ENCODE measurements at places on chromosomes 1 and 21.

DNA sequence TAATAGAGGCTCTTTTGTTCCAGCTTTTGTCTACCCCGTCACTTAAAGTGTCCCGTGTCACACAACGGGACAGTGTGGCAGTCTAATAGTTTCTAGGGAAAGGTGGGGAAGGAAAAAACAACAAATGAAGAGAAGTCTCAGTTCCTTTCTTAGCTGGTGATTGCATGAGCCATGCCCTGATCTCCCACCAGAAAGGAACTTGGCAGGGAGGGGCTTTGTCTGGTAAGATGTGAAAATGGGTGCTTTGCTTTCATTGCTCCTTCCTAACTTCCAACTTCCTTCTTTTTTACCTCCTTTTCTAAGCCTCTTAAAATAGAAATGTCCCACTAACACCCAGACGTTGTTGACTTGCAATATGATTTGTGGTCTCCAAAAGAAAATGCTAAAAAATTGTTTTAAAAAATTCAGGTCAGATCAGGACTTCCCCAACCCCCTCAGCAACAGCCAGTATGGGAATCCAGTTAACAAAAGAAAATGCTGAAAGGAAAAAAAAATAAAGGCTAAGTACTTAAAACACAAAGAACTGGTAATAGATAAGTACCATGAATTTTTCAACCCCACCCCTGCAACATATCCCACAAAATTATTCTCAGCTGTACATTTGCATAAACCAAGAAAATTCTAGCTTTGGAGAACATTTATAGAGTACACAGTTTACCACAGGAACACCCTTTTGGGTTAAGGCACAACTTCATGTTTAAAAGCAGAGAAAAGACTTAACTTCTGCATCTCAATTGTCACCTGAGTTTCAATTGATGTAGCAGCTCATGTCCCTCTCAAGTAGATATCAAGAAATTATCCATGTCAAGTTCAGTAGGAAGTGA, 106.2 kb downstream of the NIBAN1 start:
- no peak for DNase-seq

DNA sequence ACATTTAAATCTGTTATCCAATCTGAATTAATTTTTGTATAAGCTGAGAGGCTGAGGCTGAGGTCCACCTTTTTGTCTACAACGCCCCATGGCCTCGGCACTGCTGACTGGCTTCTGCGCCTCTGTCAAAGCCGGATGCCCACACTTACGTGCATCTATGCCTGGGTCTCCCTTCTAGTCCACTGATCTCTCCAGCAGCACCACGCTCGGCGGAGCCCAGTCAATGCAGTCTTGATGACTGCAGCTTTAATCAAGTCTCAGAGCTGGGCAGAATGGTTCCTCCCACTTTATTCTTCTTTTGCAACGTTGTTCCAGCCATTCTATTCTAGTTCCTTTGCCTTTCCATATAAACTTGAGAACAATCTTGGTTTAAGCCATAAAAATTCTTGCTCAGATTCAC, 9.4 kb downstream of the PRDM15 start:
- no peak for DNase-seq

GRCh38 chr1:41411229-41411628, 50.0 kb downstream of the FOXO6 start:
- DNase-seq, result peak; percentile 86

DNA sequence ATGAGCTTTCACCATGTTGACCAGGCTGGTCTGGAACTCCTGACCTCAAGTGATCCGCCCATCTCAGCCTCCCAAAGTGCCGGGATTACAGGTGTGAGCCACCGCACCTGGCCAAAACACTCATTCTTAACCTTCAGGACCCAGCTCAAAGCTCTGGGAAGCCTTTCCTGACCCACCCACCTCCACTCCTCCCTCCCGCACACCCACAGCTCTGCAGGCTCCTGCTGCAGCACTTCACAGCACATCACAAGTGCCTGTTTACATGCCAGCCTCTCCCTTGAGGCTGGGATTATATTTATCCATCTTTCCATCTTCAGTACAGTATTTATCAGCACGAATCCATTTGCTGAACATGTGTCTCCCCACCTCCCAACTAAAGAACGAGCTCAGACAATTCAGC, 14.9 kb downstream of the SLC9A1 start:
- DNase-seq, result no peak

- DNase-seq, result no peak
Measured at GRCh38 chr1:169574336-169574735, 11.9 kb downstream of the F5 start.

- no peak for DNase-seq
Measured at GRCh38 chr1:210496063-210496462, 167.4 kb downstream of the HHAT start.

DNA sequence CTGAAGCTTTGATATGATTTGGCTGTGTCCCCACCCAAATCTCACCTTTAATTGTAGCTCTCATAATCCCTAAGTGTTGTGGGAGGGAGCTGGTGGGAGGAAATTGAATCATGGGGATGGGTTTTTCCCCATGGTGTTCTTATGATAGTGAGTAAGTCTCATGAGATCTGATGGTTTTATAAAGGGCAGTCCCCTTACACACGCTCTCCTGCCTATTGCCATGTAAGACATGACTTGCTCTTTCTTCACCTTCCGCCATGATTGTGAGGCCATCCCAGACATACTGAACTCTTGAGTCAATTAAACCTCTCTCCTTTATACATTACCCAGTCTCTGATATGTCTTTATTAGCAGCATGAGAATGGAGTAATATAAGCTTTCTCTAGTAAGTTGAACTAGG, 261.9 kb downstream of the HLX start:
- DNase-seq, result no peak

DNA sequence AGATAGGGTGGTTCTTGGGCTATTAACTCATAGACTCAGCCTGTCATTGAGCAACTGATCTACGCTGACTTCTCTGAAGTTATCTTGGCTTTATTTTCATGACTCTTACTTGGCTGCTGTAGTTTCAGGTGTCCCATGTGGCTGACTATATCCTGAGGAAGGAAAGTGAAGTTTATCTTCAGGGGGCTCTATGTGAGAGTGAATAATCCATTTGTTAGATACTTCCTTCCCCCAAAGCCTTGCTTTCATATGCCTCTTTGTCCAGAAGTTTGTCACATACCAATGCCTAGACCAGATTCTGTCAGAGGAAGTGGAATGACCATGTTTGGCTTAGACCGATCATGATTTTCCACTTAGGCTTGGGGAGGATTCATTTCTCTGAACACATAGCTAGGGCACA, 27.9 kb upstream of the C1orf87 start:
- DNase-seq, result no peak

- DNase-seq, result no peak
Measured at GRCh38 chr1:178543290-178543607, 30.3 kb downstream of the TEX35 start.

DNA sequence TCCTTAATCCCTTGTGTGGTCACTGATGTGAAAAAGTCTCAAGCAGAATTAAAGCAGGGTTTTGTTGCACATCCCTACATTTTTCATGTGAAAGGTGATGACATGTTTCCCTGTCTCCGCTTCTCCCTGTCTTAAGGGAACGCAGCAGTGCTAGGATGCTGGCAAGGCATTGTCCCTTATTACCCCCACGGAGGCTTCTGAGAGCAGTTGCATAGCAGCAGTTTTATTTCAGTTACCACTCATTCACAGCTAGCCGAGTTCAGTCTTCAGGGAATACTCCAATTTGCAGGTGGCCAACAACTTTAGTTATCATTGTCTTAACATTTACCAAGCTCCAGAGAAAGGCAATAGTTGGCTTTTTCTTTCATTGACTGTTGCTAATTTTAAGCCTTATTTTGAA, 89.1 kb downstream of the CLEC20A start:
- DNase-seq, result no peak

DNA sequence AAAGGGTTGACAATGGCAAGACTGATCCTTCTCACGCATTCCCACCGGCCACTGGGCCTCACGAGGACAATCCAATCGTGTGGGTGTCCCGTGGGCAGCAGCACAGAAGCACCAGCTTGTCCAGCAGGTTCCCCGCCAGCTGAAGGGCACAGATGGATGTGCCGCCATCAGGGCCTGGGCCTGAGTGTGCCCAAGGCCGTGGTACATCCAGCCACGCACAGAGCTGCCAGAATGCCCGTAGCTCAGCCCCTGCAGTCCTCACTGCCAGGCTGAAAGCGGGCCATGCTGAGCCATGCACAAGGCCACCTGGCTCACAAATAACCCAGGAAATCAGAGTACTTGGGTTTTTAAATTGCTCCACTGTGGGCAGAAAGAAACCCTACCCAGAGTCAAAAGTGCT, 7.0 kb downstream of the NPHP4 start:
- no peak for DNase-seq

- peak; percentile 81 for DNase-seq
Measured at GRCh38 chr1:155499953-155500639, 62.5 kb downstream of the ASH1L start.

- no peak for DNase-seq
Measured at GRCh38 chr1:51792864-51793263, 85.7 kb downstream of the NRDC start.

GRCh38 chr1:19311503-19311930, 427 bp downstream of the AKR7A2 start:
- DNase-seq, result no peak

DNA sequence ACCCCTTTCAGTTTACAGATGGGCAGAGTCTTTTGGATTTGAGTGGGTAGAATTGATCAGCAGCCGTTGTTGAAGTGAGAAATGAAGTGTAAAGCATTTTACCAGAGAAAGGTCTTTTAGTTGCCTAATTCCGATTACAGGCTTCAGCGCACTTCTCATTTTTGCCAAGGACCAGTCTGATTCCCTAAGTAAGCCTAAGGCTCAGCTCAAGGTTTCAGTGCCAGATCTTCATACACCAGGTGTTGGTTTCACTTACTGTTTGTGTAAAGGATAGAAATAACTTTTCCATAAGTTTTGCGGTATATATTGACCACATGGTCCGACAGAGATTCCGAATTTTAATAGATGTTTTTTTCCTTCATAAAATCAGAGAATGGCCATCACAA, 83.9 kb upstream of the BMP8A start:
- DNase-seq, result no peak

- DNase-seq, result no peak
Measured at GRCh38 chr21:37364722-37365121, 1.9 kb upstream of the DYRK1A start.

DNA sequence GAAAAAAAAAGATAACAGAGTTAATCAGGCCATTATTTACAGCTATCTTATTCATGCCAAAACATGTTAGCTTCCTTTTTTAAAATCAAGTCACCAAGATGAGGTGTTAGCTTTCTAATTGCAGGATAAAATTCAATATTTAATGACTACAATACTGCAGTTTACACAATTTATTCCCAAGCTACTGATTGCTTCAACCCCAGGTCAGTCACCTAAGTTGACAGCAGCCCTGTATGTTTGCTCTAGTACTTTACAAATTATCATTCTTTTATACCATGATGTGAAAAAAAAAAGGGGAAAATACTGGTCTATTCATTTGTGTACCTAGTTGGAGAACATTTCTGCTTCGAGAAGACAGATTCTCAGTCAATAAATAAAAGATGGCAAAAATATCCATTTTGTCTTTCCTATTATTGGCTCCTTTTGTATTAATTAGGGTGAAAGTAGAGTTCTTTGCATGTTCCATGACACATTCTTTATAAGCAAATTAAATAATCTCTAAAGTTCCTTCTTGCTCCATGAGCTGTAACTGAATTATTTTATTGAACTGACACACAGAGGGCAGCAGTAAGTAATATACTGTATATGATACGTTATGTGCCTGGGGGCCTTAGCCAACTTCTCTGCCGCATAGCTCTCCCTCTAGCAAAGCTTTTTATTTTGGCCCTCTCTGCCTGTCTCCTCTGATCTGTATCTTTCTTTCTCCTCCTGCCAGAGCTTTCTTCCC, 48.0 kb downstream of the DIPK1A start:
- no peak for DNase-seq

GRCh38 chr1:110588991-110589390, 17.2 kb downstream of the KCNA2 start:
- DNase-seq, result no peak

GRCh38 chr1:89633248-89633799, 404 bp downstream of the LRRC8C start:
- peak; percentile 67 for DNase-seq

DNA sequence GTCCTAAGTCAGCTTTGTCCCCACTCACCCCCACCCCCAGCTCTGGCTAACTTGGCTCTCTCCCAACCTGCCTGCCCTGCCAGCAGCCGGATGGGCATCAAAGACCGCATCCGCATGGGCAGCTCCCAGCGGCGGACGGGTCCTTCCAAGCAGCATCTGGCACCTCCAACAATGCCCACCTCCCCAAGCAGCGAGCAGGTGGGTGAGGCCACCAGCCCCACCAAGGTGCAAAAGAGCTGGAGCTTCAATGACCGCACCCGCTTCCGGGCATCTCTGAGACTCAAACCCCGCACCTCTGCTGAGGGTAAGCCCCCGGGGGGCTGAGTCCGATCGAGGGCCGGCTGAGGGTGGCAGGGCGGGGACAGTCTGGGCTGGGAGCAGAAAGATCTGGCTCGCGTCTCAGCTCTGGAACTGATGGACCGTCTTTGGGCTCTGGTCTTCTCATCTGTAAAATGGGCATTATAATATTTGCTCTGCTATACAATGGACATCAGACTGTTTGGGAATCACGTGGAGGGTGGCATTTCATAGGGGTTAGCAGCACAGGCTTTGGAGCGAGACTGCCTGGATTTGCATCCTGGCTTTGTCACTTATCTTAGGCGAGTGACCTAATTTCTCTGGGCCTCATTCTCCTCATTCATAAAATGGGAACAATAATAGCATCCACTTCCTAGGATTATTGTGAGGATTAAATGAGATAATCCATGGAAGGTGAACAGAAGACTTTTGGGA, 31.0 kb downstream of the CITED4 start:
- DNase-seq, result no peak

DNA sequence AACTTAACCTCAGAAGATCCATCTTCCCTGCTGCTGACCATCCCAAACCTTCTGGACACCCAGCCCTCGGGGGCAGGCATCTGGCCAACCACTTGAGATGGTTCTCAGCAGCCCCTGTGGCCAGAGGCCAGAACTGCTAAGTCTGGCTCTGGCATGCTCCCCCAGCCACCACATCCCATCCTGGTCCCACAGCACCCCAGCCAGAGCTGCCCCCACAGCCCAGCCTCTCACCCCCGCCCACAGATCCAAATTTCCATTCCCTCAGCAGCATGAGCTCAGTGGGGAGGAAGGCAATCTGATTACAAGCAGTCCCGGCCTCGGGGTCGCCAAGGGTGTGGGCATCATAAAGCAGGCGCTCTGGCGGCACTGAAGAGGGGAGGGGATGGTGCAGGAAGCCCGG, 45.6 kb downstream of the GLIS1 start:
- no peak for DNase-seq

DNA sequence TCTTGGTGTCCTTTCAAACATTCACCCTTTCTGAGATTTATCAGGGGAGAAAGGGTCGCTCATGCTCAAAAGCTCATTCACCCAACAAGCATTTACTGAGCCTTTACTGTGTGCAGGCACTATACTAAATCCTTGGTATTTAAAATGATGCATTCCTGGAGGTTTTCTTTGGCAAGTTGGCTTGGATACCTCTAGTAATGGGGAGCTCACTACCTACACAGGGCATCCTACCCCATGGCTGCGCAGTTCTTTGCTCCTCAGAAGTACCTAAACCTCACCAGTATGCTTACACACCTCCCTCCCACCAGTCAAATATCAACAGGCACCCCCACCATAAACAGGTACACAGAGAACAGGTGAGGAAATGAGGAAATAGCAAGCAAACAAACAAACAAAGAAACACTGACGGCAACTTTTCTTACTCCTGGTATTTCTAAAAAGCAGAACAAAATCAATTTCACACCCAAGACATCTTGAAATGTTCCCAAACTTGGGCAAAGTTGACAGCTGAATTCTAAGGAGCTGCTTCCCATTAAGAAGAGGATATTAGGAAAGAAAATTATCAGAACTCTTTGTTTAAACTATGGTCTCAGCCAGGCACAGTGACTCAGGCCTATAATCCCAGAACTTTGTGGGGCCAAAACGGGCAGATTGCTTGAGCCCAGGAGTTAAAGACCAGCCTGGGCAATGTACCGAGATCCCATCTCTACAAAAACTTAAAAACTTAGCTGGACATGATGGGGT, 104.8 kb downstream of the PSMG1 start:
- no peak for DNase-seq
